Motor neuron (in vitro differentiated cells): ENCODE measurements at places on chromosomes 5 and 9. TPM values are rescaled to one million over a fixed set of nuclear protein-coding genes. Genes with fewer than 3 reads are reported as not detected.

DNA sequence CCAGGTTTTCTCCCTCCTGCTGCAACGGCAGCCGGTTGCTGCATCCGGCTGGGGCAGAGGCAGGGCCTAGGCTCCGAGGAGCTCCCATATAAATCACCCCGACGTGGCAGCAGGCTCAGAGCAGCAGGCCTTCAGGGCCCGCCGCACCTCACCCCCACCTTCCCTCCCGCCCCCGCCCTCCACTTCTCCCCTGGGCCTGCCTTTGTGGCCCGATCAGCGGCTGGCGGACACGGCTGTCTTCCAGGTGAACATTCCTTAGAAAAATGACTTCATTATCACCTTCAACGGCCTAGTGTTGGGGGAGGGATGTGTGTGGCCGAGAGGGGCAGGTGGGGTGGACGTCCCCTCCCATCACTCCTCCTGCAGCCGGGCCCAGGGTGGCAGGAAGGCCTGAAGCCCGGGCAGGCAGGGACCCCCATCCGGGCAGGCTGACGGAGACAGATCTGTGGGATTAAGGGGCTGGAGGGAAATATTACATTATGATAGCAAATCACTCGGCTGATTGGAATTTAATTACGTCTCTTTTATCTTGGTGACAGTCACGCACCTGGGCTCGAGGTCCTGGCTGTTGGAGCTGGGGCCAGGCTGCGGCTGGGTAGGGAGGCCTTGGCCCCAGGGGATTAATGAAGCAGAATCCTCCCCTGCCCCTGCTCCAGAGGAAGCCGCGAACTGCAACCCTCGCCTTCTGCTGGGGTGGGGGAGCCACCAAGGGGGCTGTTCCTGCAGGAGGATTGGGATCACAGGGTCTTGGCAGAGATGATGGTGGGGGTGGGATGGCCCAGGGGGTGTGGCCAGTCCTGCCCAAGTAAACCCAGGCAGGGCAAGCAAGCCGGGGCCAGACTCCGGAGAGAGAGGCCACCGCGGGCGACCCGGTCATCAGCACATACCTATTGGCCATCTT lies 38.4 kb upstream of the RXRA start:
- ATAC-seq, result peak; percentile 86

DNA sequence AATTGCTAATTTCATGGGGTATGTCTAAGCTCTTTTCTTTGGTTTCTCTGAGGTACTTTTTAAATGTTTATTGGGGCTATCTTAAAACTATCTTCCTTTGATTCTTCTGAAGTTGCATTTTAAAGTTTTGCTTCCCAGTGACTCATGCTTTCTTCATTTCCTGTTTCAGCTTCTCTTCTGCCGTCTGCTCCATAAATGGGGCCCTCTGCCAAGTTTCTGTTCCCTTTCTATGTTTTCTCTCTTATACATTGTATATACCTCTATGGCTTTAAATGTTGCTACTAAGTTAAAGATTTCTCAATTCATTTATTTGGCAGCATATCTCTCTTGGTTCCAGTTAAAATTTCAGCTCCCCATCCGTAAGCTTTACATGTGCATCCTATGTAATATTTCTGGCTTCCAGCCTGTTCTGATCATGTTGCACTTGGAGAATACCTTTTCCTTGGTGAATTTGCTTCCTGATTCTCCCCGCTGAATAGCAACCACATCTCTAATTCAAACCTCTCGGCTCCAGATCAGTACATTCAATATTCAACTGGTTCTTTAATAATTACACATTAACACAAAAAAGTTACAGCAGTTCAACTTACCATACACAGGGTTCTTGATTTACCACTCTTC lies 125.3 kb downstream of the ST8SIA4 start:
- peak; percentile 77 for ATAC-seq

DNA sequence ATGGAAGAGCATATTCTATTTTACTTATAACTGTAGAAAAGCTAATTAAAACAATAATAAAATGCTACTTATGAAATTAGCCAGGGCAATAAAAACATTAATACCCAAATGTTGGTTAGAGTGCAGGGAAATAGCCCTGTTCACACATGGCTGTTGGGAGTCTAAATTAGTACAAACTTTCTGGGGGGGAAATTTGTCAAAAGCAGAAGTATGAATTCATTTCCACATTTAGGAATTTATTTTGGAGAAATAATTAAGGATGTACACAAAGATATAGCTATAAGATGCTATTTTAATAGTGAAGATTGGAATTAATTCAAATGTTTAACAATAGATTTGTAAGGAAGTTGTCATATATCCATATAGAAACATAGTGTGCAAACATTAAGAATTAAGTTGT lies 190.5 kb downstream of the SEC61B start:
- ATAC-seq, result no peak

- ATAC-seq, result no peak
Measured at GRCh38 chr5:54514841-54515432, 2.6 kb upstream of the SNX18 start.

DNA sequence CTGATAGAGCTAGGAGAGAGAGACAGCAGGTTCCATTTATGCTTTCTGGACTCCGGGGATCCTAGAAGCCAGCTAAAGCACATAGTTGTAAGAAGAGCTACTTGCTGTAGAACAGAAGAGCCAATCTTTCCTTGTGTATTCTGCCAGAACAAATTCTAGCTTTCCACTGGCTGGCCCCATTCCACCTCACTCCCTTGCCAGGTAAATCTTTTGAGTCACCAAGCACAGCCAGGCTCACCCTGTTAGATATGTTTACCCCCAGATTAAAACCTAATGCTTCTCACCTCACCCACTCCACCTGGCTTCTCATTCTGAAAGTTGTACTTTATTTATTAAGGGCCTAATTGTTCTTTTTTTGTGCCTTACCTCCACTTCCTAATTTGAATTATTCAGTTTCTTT lies 48.9 kb upstream of the CHD1 start:
- ATAC-seq, result no peak

- no peak for ATAC-seq
Measured at GRCh38 chr9:2576631-2577030, 45.0 kb upstream of the VLDLR start.

DNA sequence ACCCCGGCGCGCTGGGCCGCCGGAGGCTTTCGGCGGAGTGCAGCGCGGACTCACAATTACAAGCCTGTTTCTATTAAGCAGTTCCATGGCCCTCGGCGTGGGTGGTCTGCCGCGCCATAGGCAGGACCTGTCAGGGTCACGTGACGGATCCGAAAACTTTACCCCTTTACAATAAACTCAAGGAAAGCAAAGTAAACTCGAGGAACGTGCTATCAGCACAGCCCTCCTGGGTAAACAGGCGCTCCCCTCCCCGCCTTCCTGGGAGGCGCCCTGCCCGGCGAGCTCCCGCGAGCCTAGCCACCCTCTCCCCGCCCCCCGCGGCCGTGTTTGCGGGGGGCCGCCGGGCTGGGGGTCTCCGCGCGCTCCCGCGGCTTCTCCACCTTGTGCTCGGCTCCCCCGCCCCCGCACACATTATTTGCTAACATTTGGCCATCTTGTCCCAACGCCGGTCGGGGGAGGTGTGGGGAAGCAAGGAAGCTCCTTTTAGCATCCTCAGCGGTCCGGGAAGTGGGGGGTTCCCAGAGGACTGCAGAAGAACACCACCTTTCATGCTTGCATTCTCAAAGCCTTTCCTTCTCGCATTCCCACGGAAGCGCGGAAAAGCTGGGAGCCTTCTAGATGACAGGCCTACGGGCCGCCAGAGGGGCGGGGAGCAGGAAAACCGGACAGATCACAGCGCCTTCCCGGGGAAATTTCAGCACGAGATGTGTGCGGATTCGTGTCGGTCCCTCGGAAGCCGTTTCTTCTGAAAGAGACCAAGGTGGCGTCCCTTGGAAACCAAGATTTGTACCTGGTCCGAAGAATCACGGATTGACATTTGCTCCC lies at the start of gene PTCH1:
Gene PTCH1 (minus strand): TSS at position 238 of the 825 bp plus-strand sequence.
- ATAC-seq, result peak; percentile 67

GRCh38 chr5:98776066-98776705 lies 2.7 kb downstream of the RGMB start:
- ATAC-seq, result no peak

DNA sequence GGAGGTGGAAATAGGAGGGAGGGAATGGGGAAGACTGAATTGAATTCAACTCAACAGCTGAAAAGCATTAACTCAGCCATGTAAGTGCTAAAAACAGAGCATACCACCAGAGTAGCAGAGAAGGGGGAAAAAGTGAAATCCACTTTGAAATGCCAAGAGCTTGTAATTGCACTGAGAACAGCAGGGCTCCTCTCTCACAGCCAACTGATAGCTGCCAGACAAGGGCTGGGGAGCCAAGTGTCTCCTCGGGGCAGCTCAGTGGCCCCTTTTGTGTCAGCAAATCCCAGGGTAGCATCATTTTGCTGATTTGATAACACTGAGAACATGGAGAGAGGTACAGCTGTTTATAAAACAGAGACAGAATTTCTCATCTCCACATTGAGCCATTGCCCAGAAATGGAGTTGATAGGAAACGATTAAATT lies 182.5 kb downstream of the FRMD3 start:
- no peak for ATAC-seq

DNA sequence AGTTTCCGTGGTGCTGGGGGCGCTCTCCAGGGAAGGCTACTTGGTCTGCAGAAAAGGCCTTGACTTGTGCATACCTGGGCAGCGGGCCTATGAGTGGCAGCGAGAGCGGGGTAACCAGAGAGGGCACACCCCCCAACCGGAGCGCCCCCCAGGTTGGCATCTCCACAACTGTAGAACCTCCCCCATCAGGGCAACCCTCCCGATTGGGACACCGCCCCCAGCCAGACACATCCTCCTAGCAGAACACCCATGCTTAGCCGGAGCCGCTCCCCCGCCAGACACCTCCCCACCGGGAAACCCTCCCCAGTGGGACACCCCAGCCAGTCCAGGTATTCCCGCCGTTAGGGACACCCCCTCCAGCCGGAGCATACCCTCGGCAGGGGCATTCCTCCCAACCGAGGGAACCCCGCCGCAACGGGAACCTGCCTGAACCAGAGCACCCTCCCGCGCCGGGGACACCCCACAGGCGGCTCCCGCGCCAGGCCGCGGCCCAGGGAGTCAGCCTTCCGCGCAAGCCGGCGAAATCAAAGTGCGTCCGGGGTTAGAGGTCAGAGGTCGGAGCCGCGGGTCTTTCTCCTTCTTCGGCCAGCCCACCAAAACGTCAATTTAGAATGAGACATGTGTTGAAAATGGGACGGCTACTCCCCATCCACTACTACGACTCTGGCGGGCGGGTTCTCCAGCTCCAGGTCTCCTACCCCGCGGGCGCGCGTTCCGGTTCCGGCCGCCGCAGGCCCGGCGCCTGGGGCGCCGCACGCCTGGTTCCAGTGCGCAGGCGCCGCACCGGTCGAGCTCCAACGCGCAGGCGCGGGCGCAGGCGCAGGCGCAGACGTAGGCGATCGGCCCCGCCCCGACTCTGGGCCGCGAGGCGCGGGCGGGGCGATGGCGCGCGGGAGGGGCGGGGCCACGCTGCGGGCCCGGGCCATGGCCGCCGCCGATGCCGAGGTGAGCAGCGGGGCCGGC lies at the start of gene EHMT1:
Gene EHMT1 (plus strand): TSS at position 901 of the 963 bp plus-strand sequence. CDS start 24 bp downstream, at position 925.
- ATAC-seq, result peak; percentile 67

DNA sequence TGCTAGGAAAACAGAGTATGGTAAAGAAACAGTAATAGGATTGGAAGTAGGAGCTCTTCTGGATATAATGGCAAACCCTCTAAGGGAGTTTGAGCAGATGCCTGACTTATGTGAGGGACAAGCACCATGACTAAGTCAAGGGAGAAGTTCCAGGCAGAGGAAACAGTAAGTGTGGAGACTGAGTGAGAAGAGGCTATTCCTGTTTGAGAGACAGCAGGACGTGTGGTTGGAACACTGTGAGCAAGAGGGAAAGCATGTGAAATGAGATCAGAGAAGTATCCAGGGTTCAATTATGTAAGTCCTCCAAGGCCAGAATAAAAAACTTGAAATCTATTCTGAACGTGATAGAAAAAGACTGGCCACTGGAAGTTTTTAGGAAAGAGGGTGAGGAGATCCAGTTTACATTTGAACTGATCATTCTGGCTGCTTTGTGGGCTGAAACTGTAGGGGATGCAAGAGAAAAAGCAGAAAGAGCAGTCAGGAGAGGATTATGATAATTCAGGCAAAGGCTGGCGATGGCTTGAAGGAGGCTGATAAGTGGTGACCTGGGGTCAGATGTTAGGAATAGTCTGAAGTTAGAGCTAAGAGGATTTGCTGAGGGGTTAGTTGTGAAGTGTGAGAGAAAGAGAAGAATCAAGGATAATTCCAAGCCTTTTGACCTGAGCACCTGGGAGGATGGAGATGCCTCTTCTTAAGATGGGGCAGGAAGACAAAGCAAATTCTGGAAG lies 19.2 kb downstream of the DMAC1 start:
- no peak for ATAC-seq

DNA sequence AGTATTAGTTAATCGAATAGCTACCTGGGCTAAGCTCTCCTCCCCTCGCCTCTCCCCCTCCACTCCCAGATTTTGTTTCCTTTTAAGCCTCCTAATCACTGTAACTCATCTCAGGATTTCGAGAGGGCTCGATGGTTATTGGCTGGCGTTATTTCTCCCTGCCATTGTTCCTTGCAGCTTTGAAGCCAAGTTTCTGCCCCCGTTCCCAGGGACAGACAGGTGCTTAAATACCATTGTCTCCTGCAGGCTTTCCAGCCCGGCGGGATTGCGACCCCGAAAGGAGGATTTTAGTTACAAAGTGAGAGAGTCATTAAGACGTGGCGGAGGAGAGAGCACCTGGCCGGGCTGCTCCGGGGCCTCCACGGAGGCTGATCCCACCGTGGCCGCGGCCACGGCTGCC lies 46.2 kb downstream of the ASS1 start:
- ATAC-seq, result no peak

DNA sequence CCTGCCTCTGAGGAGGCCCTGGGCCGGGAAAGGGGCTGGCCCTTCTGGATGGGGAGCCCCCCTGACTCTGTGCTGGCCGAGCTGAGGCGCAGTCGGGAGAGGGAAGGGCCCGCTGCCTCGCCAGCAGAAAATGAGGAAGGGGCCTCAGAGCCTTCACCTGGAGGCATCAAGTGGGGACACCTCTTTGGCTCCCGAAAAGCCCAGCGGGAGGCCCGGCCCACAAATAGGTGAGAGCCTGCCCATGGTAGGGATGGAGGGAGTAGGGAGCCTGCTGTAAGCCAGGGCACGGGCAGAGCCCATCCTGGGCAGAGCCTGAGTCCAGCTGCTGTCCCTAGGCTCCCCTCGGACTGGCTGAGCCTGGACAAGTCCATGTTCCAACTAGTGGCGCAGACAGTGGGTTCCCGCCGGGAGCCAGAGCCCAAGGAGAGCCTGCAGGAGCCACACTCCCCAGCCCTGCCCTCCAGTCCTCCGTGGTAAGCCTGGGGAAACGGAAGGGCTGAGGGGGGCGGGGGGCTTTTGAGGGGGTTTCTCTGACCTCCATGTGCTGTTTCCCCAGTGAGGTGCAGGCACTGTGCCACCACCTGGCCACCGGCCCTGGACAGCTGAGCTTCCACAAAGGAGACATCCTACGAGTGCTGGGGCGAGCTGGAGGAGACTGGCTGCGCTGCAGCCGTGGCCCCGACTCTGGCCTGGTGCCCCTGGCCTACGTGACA lies 44.3 kb upstream of the TESK1 start:
- no peak for ATAC-seq

OR1B1 gene
- 0.38 and 0.68 TPM in 2 replicates for total RNA-seq

MAP1B gene
- 359 and 371 TPM in 2 replicates for total RNA-seq

CHSY3 gene
- total RNA-seq, result 2.3 and 2.6 TPM in 2 replicates

THBS4 gene
- total RNA-seq, result 20.4 and 21.1 TPM in 2 replicates

SV2C gene
- 10.7 and 11.1 TPM in 2 replicates for total RNA-seq

AJM1 gene
- total RNA-seq, result 2.1 and 3.6 TPM in 2 replicates
